NCI-H1694 (cell line): ENCODE measurements at places on chromosomes 1 and 21.

- DNase-seq, result no peak
These were observed 62.0 kb downstream of the SDC3 start for GRCh38 chr1:30846587-30846986.

DNA sequence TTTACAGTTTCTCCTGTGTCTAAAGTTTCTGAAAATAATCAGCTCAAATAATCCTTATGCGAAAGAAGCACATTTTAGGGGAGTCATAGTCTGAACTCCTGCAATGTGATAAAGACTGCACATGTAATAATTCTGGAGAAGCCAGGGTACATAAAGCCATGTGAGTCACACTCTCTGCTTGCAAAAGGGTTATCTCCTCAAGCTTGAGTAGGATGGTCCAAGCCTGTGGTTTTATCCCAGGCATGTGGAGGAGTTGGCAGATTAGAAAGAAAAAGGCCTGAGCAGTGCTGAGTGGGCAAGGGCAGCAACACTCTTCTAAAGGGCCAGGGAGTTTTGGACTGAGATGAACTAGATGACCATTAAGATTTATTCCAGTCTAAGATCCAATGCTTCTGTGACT is 220.4 kb downstream of the RHOU start:
- DNase-seq, result no peak

GRCh38 chr1:30889511-30889910 is 19.0 kb downstream of the SDC3 start:
- no peak for DNase-seq

GRCh38 chr21:39003982-39004633 is 179.1 kb downstream of the PSMG1 start:
- no peak for DNase-seq

- DNase-seq, result no peak
These were observed 473.5 kb downstream of the PTPRU start for GRCh38 chr1:29709704-29710280.

- no peak for DNase-seq
These were observed 703 bp downstream of the ERI3 start for GRCh38 chr1:44354268-44354839.

DNA sequence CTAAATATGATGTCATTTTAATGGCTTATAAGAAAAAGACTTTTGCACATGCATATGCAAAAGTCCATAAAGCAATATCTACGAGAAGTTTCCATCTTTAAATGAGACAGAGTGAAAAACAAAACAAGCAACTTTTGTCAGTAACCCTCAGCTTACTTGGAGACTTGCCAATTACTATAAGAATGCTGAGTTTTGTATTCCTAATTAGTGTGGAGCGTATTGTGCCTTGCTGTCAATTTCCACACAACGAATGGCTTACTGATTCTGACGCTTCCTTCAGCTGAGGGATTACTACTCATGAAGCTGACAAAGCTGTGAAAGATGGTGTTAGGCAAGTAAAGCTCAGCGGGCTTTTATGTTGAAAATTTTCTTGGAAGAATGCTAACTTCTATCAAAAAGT is 440.4 kb upstream of the ADAMTS5 start:
- DNase-seq, result no peak

DNA sequence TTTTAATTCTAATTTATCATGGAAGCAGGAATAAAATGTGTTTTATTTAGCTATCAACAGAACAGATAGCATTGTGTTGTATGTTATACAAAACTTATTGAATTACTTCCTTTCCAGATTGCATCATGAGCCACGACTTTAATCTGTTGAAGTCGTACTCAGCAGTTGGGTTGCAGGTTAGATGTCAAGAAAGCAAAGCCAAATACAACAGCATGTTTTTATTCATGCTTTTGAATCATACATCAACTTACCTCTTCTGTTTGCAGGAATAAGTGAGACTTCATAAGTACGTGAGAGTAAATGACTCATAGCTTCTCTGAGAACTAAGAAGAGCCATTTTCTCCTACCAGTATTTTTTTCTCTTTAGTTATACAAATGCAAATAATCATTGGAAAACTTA is 110.8 kb upstream of the ADGRL4 start:
- DNase-seq, result no peak

GRCh38 chr1:55970526-55971110 is 608.7 kb downstream of the PLPP3 start:
- DNase-seq, result no peak

DNA sequence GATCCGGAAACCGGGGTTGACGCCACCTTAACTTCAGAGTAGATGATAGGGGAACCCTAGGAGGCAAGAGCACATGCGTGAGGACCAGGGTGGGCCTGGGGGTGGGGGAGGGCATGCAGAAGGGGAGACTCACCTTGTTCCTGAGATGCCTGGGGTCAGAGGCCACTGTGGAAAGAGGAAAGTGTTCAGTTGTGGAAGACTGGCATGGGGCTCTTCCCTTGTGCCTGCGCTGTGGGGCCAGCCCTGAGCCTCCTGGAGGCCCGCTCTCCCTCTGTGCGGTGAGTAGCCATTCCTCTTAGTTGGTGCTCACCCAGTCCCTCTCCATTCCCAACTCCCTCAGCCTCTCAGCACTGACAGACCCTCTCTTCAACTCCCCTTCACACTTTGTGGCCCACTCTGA is 36.6 kb downstream of the FCRL5 start:
- no peak for DNase-seq

GRCh38 chr1:91944087-91944486 is 5.1 kb upstream of the BRDT start:
- no peak for DNase-seq

DNA sequence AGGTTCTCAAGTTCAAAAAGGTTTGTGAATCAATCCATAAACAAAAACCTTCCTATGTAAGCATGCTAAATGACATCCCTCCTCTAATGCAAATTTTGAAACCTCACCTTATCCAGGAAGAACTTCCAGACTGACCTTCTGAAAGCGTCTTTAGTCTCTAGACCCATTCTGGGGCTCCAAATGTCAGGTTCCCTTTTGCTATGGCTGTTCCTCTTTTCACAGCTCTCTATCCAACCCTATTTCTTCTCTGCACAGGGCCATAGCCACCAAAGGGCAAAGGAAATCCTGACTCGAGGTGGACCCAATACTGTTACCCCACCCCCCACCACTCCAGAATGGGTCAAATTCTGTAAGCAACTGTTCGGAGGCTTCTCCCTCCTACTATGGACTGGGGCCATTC is 3.4 kb downstream of the ATP1A4 start:
- DNase-seq, result no peak

GRCh38 chr1:189496768-189497167 is 980.9 kb downstream of the BRINP3 start:
- DNase-seq, result no peak

DNA sequence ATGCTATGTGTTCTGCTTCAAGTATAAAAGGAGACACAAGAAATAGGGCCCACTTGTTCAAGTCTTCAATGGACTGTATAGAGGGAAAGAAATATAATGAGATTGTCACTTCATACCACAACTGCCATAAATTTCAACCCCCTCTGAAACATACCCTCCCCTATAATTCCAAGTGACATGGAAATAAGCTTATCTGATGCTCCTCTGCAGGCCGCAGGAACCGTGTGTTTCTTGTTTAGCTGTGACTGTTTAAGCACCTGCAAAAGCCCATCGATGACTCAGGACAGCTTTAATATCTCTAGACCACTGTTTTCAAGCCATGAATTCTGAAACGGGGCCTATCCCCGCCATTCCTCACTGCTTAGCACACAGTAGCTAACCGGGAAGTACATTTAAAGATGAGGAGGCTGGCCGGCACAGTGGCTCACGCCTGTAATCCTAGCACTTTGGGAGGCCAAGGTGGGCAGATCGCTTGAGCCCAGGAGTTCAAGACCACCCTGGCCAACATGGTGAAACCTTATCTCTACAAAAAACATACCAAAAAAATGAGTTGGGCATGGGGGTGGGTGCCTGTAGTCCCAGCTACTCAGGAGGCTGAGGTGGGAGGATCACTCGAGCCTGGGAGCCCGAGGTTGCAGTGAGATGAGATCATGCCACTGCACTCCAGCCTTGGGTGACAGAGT is 4.2 kb downstream of the HLCS start:
- no peak for DNase-seq

DNA sequence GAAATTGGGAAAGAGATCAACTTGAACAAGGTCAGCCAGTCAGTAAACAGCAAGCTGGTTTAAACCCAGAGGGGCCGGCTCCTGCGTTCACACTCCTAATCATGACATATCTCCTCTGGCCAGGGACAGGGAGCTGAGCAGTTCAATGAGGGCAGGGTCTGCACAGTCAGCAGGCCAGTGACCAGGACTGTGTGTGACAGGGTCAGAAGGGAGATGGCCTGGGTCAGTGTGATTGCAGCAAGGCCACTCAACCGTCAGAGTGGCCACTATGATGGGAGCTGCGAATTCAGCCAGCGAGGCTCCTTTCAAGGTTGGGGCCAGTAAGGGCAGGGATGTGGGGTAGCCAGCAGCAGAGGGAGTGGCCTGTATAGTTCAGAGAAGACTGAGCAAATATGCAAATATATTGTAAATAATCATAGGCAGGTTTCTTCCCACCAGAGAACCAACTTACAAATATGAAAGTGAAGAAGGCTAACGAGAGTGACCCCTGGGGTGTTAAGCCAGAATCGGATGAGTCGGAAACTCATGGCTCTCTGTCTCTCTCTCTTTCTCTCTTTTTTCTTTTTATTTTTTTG is 20.0 kb downstream of the NOL9 start:
- DNase-seq, result no peak

DNA sequence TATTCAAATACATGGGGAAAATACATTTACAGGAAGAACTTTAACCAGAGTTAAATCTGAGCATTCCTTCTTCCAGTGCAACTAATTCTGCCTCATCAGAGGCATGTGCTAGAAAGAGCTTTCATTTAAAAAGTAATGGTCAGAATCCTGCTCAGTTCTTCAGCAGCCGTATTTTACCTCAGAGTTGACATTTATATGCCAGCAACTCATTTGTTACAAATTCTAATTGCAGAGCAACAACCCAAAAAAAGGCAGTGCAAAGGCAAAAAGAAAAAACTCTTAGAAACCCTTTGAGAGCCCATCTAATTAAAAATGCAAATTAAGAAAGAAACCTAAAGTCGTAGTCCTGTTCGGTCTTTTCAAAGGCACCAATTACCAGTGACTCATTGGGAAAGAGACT is 392.5 kb downstream of the PBX1 start:
- no peak for DNase-seq

DNA sequence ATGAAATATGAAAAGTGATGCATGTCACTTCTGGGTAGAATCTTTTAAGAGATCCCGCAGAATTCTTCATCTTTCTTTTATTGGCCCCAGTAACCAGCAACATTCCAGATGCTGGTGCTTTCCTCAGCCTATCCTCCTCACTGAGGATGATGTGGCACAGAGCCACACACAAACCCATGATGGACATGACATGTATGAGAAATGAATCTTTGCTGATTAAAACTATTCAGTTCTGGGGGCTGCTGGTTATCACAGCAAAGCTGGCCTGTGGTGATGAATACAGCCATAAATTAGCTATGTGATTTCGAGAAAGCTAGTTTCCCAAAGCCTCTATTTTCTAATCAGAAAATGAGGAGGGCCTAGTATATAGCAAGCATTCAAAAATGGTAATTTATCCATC is 8.3 kb upstream of the ERICH3 start:
- DNase-seq, result no peak

DNA sequence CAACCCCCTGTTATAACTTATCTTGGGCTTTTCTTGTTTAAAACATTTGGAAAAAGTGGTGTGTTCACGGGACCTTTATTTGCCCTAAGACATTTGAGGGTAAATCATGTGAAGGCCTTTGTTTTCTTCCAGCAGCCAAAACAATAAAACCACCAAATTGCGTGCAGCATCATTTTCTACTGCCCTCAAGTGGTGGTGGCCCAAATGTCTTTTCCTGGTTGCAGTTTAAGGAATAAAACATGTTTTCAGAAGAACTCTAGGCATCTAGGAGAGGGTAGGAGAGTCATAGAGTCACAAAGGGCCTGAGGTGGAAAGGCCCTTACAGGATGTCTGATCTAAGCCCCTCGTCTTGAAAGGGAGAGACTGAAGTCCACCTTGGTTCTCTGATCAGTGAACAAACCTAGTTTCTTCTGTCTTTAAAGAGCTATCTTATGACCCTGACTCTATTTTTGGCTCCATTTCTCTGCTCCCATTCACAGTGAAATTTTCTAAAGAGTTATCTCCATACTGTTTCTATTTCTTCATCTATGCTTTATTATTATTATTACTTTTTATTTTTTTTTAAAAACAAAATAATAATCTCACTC is 16.0 kb upstream of the EPS15 start:
- DNase-seq, result peak; percentile 73

GRCh38 chr1:230153641-230154296 is 86.7 kb downstream of the GALNT2 start:
- no peak for DNase-seq

GRCh38 chr1:99363531-99363930 is 99.2 kb downstream of the PLPPR4 start:
- no peak for DNase-seq

- DNase-seq, result no peak
These were observed 246.8 kb downstream of the TGFB2 start for GRCh38 chr1:218591966-218592365.

DNA sequence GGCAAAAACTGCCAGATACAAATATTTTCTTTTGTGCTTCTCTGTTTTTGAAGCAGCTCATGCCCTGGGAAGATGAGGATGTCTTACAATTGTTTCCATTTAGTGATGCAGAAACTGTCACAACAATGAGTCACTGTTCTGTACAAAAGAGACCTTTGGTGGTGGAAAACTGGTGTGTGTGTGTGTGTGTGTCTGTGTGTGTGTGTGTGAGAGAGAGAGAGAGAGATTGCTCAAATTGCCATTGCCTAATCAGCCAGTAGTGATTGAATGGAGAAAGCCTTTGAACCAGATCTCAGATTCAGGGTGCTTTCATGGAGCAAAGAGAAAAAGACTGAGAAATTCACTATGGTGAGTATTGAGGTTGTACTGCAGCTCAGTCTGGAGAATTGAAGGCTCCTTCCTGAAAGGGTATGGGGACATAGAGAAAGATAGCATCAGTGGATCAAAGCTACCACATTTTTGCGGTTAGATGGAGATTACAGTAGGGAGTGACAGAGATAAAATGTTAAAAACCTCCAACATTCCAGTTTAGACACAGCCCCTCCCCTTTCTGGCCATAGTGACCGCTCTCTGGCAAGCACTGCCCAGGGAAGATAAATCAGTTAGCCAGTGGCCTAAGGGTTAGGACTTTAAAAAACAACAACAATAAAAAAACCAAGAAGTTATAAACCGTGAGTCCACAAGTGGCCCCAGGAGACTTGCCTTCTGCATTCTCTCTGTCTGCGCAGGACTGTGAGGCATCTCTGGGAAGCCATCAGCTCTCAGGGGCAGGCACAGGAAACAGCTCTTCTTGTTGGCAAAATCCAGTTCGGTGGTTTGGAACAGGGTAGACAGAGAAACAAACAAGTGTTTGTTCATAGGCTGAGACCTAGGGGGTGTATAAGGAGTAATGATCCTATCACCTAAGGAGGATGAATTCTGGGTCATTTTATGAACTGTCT is 406.5 kb downstream of the DUSP10 start:
- no peak for DNase-seq

- no peak for DNase-seq
These were observed 471 bp upstream of the ADPRS start for GRCh38 chr1:36088265-36088576.
